RCC 7860 (cell line): ENCODE measurements at places on chromosomes 5 and 9.

- DNase-seq, result no peak
These were observed 124.1 kb upstream of the OTULINL start for GRCh38 chr5:14457476-14457875.

DNA sequence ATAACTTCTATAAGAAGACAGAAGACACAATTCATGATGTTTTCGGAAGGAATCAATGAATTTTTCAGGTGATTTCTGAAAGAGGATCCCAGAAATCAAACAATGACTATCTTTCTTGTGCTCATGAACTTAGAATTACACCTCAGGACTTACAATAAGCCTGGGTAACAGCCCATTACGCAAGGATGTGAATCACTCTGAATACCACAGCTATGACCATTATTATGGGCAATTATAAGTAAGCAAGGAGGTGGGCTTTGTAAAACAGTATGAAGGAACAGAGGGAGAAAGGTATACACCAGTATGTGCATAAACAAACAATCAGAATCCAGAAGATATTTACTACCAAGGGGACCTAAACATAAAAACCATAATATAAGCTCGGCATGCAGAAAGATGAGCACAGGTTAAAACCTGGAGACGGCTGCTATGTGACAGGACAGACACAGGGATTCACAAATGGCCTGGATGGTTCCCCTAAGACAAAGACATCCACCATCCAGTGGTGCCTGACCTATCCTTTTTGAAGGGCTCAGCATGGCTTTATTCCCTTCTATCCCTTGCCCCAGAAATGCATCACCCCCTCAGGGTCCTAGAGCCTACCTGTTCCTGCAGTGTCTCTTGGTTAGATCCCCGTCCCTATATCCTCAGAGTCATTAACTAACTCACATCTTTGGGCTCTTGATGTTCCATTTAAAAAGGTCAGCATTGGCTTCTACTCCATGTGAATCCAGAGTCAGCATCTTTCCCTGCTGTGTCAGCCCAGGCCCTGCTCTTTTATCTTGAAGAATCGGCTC lies 21.8 kb upstream of the PPP2CA start:
- DNase-seq, result peak; percentile 70

- no peak for DNase-seq
These were observed 1.7 kb downstream of the RXFP3 start for GRCh38 chr5:33937707-33938506.

GRCh38 chr5:171462928-171463861 lies 43.7 kb downstream of the FGF18 start:
- DNase-seq, result no peak

DNA sequence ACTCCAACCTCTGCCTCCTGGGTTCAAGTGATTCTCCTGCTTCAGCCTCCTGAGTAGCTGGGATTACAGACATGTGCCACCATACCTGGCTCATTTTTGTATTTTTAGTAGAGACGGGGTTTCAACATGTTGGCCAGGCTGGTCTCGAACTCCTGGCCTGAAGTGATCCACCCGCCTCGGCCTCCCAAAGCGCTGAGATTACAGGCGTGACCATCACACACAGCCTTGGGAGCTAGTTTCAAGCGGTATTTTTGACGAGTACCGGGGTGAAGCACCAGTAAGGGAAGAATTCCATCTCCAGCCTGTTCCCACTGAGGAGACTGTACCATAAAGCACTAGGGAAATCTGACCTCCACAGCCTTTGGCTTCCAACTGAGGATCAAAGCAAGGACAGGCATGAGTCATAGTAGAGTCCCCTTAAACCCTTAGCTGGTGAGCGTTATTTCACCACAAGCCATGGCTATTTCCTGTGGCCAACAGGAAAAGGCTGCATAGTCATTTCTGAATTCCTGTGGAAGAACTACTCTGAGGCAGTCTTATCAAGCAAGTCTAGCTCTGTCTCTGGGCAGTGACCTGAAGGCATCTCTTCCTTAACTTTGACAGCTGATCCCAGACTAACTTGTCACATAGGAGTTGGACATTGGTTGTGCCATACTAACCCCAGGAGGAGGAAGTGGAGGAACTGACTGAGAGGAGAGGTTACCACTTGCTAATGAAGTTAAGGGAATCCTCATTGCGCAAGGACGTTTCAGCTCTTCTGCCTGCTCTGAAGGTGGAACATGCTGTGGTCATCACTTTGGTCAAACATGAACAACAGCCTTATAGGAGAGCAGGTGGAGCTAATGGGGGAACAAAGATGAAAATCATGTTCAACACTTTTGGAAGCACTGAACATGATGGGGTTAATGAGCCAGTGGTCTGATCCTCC lies 85.8 kb upstream of the DMRT1 start:
- DNase-seq, result peak; percentile 93

GRCh38 chr5:152560512-152561137 lies 155.5 kb upstream of the NMUR2 start:
- DNase-seq, result no peak

- no peak for DNase-seq
These were observed 537.6 kb downstream of the CETN3 start for GRCh38 chr5:89871906-89872305.

- DNase-seq, result no peak
These were observed 8.5 kb downstream of the AMBP start for GRCh38 chr9:114069476-114070187.

DNA sequence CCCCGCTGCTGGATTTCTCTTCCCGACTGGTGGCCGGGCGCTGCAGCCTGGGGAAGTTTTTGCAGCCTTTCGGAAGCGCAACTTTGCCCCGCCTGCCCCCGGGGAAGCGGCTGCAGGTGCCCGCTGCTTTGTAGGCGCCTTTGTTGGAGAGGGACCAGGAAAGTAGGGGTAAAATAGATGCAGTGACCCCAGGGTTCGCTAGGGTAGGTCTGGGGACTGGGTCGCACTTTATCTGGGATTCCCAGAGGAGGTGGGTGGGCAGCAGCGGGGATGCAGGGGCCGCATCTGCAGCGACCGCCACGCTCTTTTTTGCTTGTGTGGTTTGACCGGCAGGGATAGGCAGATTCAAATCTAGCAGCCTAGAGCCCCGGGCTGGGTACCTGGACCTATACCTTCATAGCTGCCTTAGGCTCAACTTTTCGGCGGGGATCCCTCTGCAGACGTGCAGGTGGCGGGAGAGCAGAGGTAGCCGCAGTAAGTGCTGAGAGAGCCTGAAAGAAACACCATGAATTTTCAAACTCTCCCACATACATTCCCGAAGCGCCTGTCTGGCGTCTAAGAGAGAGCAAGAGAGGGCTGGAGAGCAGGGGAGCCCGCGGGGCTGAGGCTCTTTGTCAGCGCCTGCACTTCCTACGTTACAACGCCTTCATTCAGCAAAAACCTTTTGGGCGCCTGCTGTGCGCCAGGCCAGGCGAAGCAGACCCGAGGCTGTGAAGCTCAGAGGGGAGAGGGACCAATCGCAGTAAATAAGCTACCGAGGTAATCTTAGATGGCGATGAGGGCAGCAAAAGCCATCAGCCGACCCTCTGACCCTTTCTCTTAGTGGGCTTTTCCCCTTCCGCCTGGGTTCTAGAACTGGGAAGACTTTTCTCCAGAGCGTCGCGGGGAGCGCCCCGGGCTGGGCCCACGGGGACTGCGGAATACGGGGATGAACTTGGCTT lies 642 bp downstream of the SV2C start:
- no peak for DNase-seq

DNA sequence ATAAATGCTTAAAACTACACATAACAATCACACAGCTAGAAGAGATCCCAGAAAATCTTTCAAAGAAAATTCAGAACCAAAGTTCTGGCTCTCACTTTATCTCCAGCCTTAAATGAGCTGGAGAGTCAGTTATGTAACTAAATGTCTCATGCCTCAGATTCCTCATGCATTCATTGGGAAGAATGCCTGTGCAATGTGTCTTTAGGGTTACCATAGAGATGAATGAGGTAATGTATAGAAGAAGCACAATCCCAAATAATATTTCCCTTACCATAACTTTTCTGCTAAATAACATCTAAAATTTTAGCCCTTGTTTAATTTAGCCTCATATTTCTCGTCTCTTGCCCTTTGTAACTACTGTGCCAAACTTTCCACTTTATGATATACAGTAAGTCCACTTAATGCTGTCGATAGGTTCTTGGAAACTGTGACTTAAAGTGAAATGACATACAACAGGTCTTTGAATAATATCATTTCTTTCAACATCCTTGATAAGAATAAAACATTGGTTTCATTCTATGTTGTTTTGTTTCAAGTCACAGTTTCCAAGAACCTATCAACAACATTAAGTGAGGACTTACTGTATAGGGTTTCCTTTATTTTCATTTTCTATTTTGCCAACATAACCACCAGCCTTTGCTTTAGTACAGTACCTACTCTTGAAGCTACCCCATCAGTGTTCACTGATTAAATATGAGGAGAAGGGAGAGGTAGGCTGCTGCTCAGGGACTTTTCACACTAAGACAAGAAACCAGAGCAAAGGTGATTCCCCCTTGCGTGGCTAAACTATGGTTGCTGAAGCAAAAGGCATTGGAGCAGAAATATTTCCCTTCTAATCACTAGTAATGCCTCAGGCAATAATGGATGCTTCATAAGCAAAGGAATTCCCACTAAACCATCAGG lies 295.7 kb upstream of the PTGER4 start:
- DNase-seq, result peak; percentile 87
